ENCODE measurements at places on chromosomes 6 and 20. TPM values are rescaled to one million over a fixed set of nuclear protein-coding genes. Genes with fewer than 3 reads are reported as not detected.

Gene FKBP5
- total RNA-seq: 616 TPM

Gene MACROD2
- total RNA-seq: 14.1 TPM

Gene FLOT1
- total RNA-seq: 98.8 TPM

DNA sequence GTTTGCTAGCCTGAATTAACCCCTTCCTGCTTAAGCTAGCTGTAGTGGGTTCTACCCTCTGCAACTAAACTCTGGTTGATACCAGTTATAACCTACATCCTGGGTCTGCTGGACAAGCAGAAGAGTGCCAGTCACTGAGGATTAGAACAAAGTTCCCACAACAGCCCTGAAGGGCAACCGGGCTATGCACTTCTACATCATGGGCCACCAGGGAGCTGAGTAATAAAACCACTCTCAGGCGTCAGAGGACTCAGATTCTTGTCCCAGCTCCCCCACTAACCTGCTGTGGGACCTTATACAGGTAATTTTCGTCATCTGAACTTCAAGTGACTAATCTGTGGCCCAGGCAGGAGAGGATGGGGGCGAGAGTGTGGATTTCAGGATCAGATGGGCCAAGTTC is 56.8 kb downstream of the EYA2 start:
- H3K36me3 ChIP-seq: no peaks in the 10 kb centered on the region
- H3K27me3 ChIP-seq: no peaks in the 10 kb centered on the region
- H3K4me3 ChIP-seq: no peak overlapping the region

GRCh38 chr6:51015394-51015793 is 196.7 kb downstream of the TFAP2B start:
- H3K27ac ChIP-seq: no peak overlapping the region
- no peak overlapping the region for H3K4me3 ChIP-seq
- H3K4me1 ChIP-seq: no peaks in the 10 kb centered on the region
- DNase-seq: no peak
- no peaks in the 10 kb centered on the region for H3K27me3 ChIP-seq
- H3K36me3 ChIP-seq: no peaks in the 10 kb centered on the region

DNA sequence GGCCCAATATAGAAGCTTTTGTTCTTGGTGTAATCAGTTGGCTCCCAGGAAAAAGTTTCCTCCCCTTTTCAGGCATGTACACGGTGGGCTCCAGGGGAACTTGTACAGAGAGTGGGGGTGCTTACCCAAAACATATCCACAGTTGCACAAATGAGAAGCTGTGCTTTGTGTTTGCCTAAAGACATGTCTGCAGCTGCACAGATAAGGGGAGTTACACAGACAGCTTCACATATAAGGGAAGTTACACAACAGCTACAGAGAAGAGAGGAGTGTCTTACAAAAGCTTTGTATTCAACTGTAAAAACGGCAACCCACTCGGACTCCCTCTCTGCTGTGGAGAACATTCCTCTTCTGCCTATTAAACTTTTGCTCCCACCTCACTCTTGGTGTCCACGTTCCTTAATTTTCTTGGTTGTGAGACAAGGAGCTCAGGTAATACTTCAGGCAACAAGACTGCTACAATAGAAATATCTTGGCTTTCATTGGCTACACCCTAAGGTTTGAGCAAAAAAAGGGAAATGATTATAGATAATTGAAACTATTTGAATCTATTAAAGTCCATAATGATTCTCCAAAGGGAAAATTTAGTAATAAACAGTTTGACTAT is 7.4 kb upstream of the PNRC1 start:
- no peaks in the 10 kb centered on the region for H3K27me3 ChIP-seq
- peak overlapping the region; percentile 77 for H3K27ac ChIP-seq
- H3K4me1 ChIP-seq: peaks cover 9% of the 10 kb centered on the region
- H3K4me3 ChIP-seq: no peak overlapping the region

DNA sequence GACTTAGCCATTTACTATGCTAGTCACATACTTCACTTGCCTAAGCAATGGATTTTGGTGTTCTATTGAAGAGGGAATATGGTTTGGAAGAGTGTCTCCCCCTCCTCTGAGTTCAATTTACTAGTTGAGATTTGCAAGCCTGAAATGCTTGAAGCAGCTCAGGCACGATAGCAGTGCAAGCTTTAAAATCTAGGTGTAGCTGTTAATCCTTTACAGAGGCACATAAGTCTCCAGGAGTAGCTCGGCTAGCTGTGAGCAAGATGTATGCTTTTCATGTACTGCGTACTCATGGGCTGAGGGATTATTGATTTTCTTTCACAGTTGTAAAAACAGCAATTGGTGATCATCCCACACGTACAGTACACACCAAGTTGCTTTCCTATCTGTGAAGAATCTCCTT is 726 bp downstream of the FLRT3 start:
- H3K27ac ChIP-seq: peak overlapping the region; percentile 86
- DNase-seq: no peak
- H3K27me3 ChIP-seq: no peaks in the 10 kb centered on the region
- peak overlapping the region; percentile 57 for H3K4me3 ChIP-seq

DNA sequence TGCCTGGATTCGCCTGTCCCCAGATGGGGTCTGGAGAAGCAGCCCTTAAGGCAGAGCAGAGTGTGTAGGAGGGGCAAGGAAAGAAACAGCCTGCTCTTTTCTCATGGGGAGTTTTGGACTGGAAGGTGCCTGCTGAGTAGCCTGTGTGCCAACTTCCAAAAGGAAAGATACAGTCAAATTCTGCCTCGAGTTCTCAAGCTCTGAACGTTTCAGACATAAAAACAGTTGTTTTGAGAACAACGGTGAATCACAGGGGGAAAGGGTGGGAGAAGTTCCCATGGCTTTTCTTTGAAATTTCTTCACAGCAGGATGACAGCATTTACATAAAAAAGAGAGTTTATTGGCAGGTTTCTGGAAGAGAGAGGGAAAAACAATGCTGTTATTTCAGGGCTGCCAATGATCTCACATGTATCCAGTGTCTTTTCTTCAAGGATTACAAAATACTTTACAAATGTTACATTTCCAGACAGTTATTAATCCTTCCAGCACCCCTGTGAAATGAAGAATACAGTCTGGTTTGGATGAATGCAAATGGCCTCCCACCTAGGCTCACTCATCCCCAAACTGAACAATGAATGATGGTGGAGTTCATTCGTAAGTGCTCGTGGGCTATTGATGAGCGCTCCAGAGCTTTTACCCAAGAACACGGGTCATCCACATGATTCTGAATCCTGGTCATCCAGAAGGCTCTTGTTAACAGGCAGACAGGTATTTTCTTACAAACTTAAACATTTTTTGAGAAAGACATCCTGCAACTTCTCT is 33.8 kb upstream of the ECI2 start:
- no peaks in the 10 kb centered on the region for H3K4me1 ChIP-seq
- no peak overlapping the region for H3K27ac ChIP-seq
- no peak for DNase-seq
- H3K4me3 ChIP-seq: no peak overlapping the region

DNA sequence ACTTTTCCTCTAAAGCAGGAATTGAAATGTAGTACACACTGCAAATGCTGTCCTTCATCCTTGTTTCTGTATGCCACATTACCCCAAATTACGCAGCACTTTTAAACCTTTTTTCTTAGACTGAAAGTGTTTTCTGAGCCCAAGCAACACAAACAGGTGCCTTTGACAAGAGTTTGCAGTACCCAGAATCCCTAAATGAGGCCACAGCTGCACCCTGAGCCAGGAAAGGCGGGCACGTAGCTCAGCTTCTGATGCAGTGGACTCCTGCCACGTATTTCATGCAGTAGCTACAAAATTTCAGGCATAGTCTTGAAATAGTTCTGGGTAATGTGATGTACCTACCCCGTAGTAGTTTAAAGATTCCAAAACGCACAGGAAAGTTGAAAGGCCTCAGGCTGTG is 31.0 kb upstream of the CLDN20 start:
- H3K27me3 ChIP-seq: no peaks in the 10 kb centered on the region
- no peaks in the 10 kb centered on the region for H3K4me1 ChIP-seq
- H3K4me3 ChIP-seq: no peak overlapping the region
- H3K27ac ChIP-seq: no peak overlapping the region

DNA sequence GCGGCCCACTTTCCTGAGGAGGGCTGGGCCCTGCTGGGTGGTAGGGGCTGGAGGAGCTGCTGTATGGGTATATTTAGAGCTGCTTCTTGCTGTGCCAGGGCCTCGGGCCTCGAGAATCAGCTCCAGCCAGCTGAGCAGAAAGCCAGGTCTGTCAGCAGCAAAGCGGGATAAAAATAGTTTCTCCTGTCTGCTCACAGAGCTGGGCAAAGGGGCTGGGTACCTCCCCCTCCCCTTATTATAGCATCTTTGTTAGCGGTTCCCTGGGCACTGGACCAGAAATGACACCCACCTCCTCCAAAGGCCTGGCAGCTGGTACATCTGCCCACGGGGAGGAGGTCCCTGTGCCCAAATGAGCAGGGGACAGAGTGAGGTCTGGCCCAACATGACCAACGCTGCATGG is 6.0 kb downstream of the SCRT2 start:
- no peaks in the 10 kb centered on the region for H3K36me3 ChIP-seq
- H3K4me1 ChIP-seq: no peaks in the 10 kb centered on the region
- DNase-seq: no peak
- H3K27me3 ChIP-seq: no peaks in the 10 kb centered on the region
- no peak overlapping the region for H3K4me3 ChIP-seq

DNA sequence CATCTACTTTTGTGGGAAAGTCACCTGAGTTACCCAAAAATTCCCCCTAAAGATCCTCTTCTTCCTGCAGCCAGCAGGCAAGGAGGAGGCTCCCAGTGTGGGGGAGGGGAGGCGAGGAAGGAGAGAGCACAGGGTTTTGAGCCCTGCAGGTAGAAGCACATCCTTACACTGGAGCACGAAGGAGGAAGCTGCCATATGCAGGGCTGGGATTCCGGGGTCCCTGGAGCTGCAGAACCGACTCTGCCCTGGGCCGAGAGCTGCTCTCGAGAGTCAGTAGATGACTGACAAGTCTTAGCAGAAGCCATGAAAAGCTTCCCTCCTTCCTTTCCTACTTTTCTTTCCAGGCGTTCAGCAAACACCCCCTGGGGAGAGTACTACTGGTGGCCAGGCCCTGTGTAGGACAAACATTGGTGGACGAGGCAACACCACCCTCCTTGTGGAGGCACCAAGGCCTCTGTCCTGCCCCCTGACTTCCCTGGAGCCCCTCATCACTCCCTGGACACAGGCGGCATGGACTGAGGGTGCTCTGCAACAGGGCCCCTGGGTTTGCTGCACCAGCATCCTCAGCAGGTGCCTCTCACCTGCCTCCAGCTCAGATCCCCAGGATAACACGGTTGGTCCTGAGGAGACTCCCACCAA is 211.7 kb upstream of the CST7 start:
- H3K27ac ChIP-seq: no peak overlapping the region
- H3K4me3 ChIP-seq: no peak overlapping the region
- H3K36me3 ChIP-seq: no peaks in the 10 kb centered on the region
- no peaks in the 10 kb centered on the region for H3K27me3 ChIP-seq
- no peaks in the 10 kb centered on the region for H3K4me1 ChIP-seq

Data from tibial nerve (tissue), 4 donors.